Stimulated activated CD4-positive, alpha-beta T cell treated with anti-CD3 and anti-CD28 coated beads, Interleukin-1b, Interleukin-23, amount 100 ng/mL, for 4 hours (primary cell): ENCODE measurements at places on chromosomes 7 and 10.

DNA sequence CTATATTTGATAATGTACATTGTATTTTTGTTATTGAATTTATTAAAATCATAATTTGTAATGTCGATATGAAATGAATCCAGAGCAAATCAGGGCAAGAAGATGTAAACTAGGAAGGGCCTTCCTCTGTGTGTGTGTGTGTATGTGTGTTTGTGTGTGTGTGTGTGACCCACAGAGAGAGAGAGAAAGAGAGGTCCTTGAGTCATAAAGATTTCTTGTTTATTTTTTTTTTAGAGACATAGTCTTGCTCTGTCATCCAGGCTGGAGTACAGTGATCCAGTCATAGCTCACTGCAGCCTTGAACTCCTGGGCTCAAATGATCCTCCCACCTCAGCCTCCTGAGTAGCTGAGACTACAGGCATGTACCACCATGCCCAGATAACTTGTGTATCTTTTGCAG, 50.7 kb downstream of the INPP5F start:
- no peak for DNase-seq

- no peak for DNase-seq
Observed at GRCh38 chr7:100720671-100721504, 620 bp downstream of the EPO start.

GRCh38 chr7:95478272-95479037, 7.3 kb upstream of the ASB4 start:
- no peak for DNase-seq

GRCh38 chr7:100443096-100443840, 7.0 kb upstream of the PPP1R35 start:
- no peak for DNase-seq

GRCh38 chr7:148579366-148579765, 11.2 kb upstream of the C7orf33 start:
- DNase-seq = no peak
